Stimulated activated CD8-positive, alpha-beta memory T cell treated with anti-CD3 and anti-CD28 coated beads, Interleukin-7, amount 100 ng/mL, for 48 hours (primary cell): ENCODE measurements at places on chromosomes 5 and 9.

DNA sequence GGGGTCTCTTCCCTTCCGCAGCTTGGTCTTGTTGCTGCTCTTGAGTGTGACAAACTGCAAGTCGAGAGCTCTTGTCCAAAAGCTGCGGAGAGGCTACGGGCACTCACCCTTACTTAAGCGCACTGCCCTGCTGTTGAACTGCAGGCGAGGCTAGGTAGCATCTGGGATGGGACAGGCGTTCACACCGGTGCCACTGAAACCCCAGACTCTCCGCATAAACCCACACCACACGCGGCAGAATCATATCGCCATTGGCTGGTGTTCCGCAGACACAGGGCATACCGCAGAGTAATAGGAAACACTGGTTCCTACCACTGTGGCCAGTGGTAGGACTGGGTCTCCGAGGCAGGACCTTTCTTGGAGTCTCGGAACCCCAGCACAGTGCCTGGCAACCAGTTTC lies 2.2 kb upstream of the NPR3 start:
- no peak for DNase-seq

DNA sequence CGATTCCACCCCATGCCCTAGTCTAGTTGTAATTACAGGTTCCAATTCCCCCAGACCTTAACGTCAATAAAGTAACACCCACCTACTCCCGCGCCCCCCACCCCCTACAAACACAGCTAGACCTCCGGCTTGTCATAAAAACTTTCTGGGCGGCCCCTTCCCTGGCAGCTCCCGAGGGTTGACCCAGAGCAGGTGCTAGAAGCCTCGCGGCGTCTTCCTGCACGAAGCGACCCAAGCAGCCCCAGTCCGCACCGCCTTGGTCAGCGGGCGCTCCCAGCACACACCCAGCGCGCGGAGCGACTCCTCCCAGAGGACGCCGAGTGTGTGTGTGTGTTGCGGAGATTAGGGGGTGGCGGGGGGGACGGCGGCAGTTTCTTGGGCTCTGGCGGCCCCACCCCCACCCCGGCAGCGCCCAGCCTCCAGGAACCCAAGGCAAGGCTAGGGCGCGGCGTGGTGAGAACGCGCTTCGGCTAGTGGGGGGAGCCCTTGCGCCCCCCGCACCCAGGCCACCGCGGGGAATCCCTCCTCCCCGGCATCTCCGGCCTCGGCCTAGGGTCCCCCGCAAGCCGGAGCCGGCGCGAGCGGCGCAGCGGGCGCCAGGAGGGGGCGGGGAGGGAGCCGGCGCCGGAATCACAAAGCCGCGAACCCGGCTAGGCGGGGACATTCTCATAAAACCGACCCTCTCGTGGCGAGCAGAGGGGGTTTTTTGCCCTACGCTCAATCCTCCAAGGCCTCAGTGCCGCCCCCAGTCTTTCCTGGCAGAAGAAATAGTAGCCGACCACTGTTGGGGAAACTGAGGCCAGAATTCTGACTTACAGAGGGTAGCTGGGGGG lies 2.2 kb downstream of the PCDH1 start:
- no peak for DNase-seq

DNA sequence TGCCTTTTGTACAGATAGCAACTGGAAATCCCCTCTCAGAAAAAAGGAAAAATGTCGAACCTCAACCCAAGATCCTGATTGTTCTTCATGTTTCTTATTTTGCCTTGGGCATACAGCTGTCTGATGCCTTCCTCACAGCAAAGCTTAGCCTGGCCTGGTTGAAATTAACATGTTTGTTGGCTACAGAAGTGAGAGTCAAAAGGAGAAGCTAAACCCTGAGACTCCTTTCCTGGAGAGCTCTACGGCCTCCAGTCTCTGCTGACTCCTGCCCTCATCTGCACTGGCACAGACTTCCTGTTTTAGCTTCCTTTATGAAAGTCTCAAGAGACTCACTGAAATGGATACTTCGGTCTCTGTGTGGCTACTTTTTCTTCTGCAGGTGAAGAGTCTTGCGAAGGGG lies 186.7 kb downstream of the PARP8 start:
- no peak for DNase-seq

GRCh38 chr5:142012186-142012785 lies 541 bp downstream of the GNPDA1 start:
- no peak for DNase-seq

- DNase-seq, result no peak
Observed at GRCh38 chr9:37501957-37502596, 16.3 kb downstream of the POLR1E start.

GRCh38 chr9:95075700-95076099 lies 241.8 kb downstream of the FANCC start:
- no peak for DNase-seq
